ENCODE measurements at places on chromosomes 1 and 21.

- DNase-seq = no peak
These were observed 205.5 kb downstream of the RPS6KC1 start for GRCh38 chr1:213256438-213257087.

DNA sequence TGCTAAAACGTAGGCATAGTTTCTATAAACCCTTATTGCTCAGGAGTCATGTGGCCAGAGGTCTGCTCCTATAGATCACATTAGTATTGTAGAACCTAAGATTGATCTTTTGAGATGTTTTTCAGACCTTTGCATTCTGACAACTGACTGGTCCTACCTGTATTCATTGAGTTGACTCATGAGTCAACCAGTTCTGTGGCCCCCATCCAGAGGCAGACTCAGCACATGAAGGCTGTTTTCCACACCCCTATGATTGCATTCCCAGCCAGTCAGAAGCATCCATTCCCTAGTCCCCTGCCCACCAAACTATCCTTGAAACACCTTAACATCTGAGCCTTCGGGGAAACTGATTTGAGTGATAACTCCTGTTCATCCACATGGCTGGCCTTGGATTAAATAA, 451.7 kb downstream of the SIPA1L2 start:
- no peak for DNase-seq

GRCh38 chr21:35818597-35818996, 241.7 kb downstream of the SETD4 start:
- no peak for DNase-seq

DNA sequence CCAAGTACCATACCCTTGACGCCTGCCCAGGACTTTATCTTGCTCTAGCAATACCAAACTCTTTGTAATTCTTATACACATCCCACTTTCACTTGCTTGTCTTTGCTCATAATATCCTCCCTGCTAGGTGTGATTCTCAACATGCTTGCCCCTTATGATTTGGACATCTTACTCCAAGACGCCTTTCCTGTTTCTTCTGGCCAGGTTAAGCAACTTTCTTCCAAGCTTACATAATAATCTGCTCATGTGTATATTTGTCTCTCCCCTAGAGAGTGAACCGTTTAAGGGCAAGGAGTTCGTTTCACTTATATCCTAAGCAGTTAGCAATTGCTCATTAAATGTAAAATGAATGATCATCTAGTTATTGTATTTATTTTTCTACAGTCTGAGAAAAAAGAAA, 21.8 kb downstream of the CRYZL1 start:
- DNase-seq = no peak

DNA sequence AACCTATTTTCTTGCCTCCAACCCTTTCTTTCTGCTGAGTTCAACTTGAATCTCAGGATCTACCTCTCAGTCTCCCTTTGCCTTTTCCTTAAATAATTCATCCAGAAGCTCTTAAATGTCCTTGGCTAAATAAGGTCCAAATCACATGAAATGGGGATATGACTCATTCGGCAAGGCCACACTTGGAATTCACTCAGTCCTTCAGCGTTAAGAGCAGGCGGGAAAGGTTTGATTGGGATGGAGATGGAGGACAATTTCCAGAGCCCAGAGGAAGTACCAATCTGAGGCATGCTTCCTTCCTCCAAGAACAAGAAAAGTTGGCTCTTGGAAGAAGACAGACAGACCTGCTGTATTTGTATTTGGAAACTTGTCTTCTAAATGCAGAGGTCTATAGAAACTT, 128.5 kb downstream of the PROX1 start:
- no peak for DNase-seq

GRCh38 chr1:111856411-111857185, 100.9 kb downstream of the DDX20 start:
- DNase-seq = no peak

GRCh38 chr1:90273241-90273774, 278.4 kb downstream of the ZNF326 start:
- DNase-seq = no peak

DNA sequence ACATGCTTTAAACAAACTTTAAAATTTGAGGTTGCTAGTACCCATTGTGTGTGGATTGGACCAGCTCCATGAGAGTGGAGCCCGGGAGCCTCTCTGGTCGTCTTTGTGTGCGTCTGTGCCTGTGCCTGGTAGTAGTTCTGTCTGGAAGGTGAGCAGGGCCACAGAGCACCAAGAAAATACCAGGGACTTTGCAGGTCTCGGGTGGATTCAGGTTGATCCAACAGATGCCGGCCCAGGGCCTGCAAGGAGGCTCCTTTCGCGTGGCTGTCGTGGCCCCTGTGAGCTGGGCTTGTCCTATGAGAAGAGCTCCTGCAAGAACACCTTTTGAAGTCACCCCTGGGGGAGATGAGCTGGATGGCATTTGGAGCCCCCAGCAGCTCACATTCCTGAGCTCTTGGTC, 28.3 kb downstream of the COL18A1 start:
- DNase-seq = no peak

- no peak for DNase-seq
These were observed 220.6 kb upstream of the PLD5 start for GRCh38 chr1:242745079-242745478.

DNA sequence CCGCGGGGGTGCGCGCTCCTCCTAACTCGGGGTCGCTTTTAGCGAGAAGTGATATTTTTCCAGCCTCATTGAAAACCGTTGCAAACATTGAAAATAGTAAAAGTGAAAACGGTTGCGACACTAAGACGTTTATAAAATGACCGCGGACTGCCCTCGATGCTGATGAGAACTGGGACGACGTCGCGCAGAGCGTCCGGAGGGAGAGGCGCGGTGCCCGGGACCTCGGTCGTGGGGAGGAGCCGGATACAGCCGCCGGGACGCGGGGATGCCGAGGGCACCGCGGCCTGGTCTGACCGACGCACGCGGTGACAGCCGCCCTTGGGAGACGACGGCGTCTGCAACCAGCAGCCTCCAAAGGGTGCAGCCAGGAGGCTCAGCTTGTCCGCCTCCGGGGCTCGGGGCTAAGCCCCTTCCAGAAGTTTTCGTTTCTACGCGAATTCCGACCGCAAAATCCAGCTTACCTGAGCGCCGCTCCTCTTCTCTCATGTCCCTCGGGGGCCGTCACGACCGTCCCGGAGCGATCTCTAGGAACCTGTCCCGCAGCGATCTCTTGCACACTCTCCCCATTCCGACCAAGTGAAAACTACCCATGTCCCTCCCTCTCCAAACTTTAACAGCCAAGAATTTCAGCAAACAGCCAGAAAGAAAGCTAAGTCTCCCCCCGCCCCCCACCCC, 144.4 kb upstream of the ETS2 start:
- DNase-seq = peak; percentile 49

DNA sequence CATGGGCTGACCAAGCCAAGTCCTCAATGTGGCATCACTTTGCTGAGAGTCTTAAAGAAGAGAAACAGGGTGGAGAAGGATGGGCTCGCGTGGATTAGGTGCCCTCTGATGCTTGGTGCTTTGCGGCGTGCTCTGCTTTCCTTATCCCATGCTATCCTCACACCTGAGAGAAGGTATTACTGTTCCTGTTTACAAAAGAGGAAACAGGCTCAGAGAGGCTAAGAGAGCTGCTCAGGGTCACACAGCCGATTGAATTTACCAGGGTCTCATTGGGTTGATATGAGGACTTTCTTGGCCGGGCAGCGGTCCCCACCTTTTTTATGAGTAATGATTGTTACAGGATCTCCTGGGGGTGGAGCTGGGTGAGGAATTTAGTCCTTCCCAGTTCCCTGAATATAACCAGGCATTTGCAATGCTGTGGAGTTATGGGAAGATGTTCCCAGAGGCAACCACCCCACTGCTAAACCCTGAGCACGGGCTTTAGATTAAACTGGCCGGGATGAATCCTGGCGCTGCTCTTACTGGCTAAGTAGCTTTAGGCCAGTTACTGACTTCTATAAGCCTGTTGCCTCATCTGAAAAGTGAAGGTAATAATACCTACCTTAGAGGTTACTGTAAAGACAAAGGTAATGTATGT, 4.5 kb downstream of the ASCL5 start:
- DNase-seq = no peak

DNA sequence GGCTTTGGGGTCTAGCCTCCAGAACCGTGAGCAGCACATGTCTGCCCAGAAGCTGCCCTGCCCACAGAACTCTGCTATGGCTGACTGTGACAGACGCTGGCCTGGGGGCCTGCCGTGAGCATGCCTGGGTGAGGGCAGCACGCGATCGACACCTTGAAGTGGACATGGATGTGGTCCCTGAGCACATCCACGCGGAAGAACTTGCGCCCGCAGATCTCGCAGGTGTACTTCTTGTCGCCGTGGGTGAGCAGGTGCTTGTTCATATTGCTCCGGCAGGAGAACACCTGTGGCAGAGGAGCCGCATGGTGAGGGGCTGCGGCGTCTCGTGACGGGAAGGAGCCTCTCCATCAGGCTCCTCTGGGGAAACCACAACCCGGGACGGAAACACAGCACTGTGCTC, 56.0 kb downstream of the PRDM15 start:
- no peak for DNase-seq

GRCh38 chr1:212124690-212125582, 89.4 kb downstream of the DTL start:
- DNase-seq = peak; percentile 68

DNA sequence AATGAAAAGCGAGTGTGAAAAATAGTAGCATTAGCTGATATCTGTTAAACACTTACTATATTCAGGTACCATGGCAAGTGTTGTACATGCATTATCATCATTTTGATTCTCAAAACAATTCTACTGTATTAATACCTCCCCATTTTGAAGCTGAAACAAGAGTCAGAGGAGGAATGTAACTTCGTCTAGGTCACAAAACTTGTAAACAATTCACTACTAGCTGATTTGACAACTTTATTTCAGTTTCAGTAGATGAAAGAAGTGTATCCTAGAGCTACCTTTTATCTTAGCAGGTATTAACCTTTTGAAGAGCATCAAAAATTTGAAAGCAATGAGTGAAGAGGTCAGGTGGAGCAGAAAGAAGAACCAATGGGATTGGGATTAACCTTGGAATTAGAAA, 1.6 kb downstream of the CD84 start:
- DNase-seq = no peak

GRCh38 chr1:159854116-159854692, 8.3 kb downstream of the VSIG8 start:
- DNase-seq = no peak

GRCh38 chr1:2256435-2257244, 28.5 kb downstream of the SKI start:
- no peak for DNase-seq

- no peak for DNase-seq
These were observed 22.3 kb upstream of the NR5A2 start for GRCh38 chr1:200005165-200005564.

GRCh38 chr1:109634292-109634691, 14.7 kb downstream of the AMPD2 start:
- no peak for DNase-seq

GRCh38 chr1:53334781-53335180, 6.9 kb upstream of the LRP8 start:
- DNase-seq = no peak

DNA sequence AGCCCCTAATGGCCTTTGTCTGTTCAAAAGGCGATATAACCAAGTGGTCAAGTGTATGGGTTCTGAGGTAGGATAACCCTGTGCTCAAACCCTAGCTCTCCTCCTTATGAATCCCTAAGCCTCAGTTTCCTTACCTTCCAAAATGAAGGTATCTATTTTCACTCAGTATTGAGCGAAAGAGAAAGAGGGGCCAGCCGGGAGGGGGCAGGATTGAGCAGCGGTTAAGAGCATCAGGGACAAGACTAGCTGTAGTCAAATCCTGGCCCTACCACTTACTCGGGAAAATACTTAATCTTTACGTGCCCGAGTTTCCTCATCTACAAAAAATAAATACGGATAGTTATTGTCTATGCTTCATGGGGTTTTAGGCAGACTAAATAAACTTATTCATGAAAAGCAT, 25.7 kb downstream of the LY9 start:
- DNase-seq = no peak

DNA sequence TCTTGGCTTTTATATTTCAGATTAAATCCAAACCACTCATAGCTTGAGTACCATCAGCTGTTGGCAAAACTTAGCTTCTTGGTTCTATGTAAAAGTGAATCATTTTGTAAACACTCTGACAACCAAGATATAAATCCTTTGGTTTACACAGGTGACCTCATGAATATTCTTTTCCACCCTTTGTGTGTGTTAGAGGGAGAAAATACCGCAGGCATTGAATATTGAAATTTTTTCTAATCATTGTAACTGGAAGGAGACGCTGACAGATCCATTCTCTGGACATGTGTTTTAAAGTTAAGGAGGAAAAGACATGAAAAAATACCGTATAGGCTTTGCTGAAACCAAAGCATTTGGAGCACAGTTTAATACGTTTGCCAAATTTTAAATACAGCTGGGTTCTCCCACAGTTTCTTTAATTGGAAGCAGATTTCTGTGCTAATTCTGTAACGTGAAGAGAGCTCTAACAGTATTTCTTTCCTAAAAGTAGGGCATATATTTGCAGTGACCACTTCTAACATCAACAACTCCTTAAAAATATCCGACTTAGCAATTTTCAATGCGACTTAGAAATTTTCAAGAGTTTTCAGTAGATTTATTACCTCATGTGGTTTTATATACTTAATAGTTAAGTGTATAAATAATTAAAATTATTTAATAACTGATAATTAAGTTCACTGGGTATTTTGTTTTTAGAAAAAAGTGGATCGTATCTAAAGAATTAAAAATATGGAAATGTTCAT, 388.2 kb downstream of the USP25 start:
- DNase-seq = no peak

GRCh38 chr1:87212431-87213134, 116.1 kb upstream of the LMO4 start:
- DNase-seq = no peak

DNA sequence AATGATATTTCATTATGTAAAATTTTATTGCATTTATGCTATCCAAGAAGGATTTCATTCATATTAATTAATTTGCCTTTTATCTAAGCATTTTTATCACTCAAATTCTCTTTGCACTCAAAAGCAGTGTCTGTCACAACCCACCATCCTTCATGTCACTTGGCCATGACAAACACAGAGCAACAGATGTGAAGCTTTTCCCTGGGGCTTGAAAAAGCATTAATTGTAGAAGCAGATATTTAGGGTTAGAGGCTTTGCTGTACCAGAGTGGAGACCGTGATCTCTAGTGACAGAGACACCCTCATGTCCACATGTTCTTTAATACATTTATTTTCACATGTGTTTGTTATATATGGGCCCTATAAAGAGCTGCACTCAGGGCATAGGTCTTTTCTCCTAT, 230.5 kb downstream of the SPATA17 start:
- DNase-seq = no peak

DNA sequence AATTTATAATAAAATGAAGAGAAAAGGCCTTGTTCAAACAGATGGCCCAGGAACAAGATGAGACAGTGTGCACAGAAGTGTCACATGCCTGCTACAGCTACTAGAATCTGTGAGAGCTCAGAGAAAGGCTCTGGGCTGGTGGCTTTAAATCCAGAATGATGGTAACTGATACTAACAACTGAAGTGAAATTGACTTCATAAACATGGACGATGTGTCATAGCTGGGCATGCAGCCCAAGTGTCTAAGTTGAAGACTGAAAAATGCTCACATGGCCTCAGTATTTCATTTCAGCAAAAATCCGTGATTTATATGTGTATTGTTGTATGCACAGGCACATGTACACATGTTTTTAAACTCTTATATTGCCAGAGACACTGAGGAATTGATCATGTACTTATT, 208.3 kb upstream of the RUNX1 start:
- no peak for DNase-seq
